ENCODE measurements at places on chromosomes 6 and 20. TPM values are rescaled to one million over a fixed set of nuclear protein-coding genes. Genes with fewer than 3 reads are reported as not detected.
A peak's percentile ranks its signal among the peaks of the same experiment; 100 is the strongest.

The CDSN gene
- not detected for total RNA-seq

The ASF1A gene
- 75.6 TPM for total RNA-seq

The OR2H1 gene
- not detected for total RNA-seq

The EBF4 gene
- 1.2 TPM for total RNA-seq

The OSBPL2 gene
- 32.1 TPM for total RNA-seq

The ELOVL4 gene
- total RNA-seq: 7.9 TPM

The TNXB gene
- total RNA-seq: 11.5 TPM

The GTPBP2 gene
- total RNA-seq: 72.1 TPM

The GJA10 gene
- total RNA-seq: not detected

The RSPH4A gene
- 0.24 TPM for total RNA-seq

The SLC25A27 gene
- 0.52 TPM for total RNA-seq

The AARS2 gene
- 26.8 TPM for total RNA-seq

GRCh38 chr6:158926414-158926813 is 73.6 kb downstream of the RSPH3 start:
- no peaks in the 10 kb centered on the region for H3K36me3 ChIP-seq
- H3K27ac ChIP-seq: no peak overlapping the region
- DNase-seq: no peak
- no peaks in the 10 kb centered on the region for H3K27me3 ChIP-seq
- H3K4me1 ChIP-seq: no peaks in the 10 kb centered on the region

DNA sequence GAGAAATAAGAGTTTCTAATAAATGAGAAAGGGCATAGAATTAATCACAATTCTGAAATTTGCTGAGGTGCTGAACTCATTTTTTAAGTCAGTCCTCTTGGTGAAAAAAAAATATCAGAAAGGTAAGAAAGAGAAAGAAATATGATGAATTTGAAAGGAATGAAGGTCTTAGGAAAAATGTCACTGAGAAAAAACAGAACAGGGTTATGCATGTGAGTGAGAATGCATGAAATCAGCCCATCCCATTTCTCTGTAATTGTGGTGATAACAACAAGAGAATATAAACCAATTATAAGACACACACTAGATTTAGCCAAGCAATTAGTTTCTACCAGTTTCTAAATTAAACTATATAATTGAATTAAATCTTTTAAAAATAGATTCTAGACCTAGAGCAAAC is 138.9 kb downstream of the TBX18 start:
- no peaks in the 10 kb centered on the region for H3K27me3 ChIP-seq
- no peak overlapping the region for H3K27ac ChIP-seq
- no peaks in the 10 kb centered on the region for H3K4me1 ChIP-seq
- DNase-seq: no peak
- H3K36me3 ChIP-seq: no peaks in the 10 kb centered on the region

GRCh38 chr6:147787417-147787816 is 278.9 kb downstream of the SAMD5 start:
- H3K27ac ChIP-seq: no peak overlapping the region
- H3K36me3 ChIP-seq: no peaks in the 10 kb centered on the region
- peak; percentile 56 for DNase-seq
- no peak overlapping the region for H3K4me3 ChIP-seq
- H3K27me3 ChIP-seq: no peaks in the 10 kb centered on the region
- H3K4me1 ChIP-seq: peaks cover 47% of the 10 kb centered on the region

- H3K4me1 ChIP-seq: no peaks in the 10 kb centered on the region
- H3K27me3 ChIP-seq: no peaks in the 10 kb centered on the region
- H3K36me3 ChIP-seq: no peaks in the 10 kb centered on the region
- H3K27ac ChIP-seq: no peak overlapping the region
Observed at GRCh38 chr6:84043555-84043954, 10.0 kb downstream of the MRAP2 start.

GRCh38 chr20:23782366-23782983 is 31.7 kb upstream of the CST1 start:
- H3K36me3 ChIP-seq: no peaks in the 10 kb centered on the region
- peak; percentile 7 for DNase-seq

GRCh38 chr6:87832025-87832825 is 130.2 kb upstream of the AKIRIN2 start:
- peak; percentile 8 for DNase-seq
- H3K27ac ChIP-seq: no peak overlapping the region
- no peaks in the 10 kb centered on the region for H3K27me3 ChIP-seq
- no peaks in the 10 kb centered on the region for H3K4me1 ChIP-seq
- H3K36me3 ChIP-seq: no peaks in the 10 kb centered on the region
- H3K4me3 ChIP-seq: peak overlapping the region; percentile 24

DNA sequence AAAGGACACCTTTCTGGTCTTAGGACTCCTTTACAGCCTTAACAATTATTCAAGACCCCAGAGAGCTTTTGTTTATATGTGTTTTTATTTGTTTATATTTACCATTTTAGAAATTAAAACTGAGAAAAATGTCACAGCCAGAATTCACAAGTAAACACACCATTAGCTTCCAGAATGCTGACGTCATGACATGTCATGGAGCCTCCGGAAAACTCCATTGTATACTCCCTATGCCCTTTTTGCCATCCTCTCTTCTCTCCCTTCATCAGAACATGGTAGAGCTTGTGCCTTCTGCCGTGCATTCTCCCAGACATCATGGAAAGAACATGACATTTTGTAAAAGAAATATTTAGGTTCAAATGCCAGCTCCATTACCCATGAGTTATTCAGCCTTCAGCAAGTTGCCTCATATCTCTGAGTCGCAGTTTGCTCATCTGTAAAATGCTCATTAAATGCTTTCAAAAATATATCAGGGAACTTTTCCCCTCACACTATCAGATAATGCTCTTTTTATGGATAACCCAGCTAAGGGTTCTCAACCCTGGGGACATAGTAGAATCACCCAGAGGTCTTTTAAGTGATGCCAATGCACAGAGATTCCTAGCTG is 27.8 kb downstream of the TNFAIP3 start:
- H3K4me3 ChIP-seq: no peak overlapping the region
- H3K27ac ChIP-seq: no peak overlapping the region
- H3K27me3 ChIP-seq: no peaks in the 10 kb centered on the region
- H3K4me1 ChIP-seq: no peaks in the 10 kb centered on the region
- no peaks in the 10 kb centered on the region for H3K36me3 ChIP-seq

- H3K4me1 ChIP-seq: no peaks in the 10 kb centered on the region
- DNase-seq: peak; percentile 26
- peaks cover 3% of the 10 kb centered on the region for H3K27me3 ChIP-seq
- H3K36me3 ChIP-seq: no peaks in the 10 kb centered on the region
- no peak overlapping the region for H3K4me3 ChIP-seq
Observed at GRCh38 chr20:59141818-59142581, 21.6 kb upstream of the ZNF831 start.

DNA sequence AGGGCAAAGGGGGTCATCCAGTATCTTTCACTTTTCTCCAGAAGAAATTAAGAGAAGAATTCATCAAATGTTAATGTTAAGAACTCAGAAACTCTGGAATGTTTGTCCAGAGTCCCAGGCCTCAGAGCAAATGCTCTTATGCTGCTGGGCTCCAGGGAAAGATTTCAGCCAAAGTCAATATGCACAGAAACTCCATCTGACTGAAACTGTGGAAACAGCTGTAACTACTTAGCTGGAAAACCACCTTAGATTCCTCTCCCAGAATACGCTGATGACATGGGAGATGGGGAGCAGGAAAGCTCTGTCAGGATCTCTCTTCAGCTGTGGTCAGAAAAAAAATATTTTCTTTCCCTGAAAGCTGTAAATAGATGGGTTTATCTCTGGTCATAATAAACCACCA is 559.6 kb downstream of the RFPL4B start:
- no peak overlapping the region for H3K27ac ChIP-seq
- no peak overlapping the region for H3K4me3 ChIP-seq
- H3K36me3 ChIP-seq: no peaks in the 10 kb centered on the region
- DNase-seq: no peak

DNA sequence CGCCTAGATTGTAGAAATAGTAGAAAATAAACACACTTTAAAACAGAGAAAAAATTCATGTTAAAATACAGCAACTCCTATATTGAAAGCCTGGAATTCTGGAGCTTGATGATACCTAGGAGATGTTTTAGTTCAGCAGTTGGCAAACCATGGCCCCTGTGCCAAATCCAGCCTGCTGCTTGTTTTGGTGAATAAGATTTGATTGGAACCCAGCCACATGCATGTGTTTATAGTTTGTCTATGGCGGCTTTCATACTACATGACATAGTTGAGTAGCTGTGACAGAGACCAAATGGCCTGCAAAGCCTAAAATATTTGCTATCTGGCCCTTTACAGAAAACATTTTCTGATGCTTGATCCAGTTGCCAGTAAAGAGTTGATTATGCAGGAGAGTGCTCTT is 57.2 kb downstream of the PAX1 start:
- peaks cover 26% of the 10 kb centered on the region for H3K27me3 ChIP-seq
- DNase-seq: no peak
- no peaks in the 10 kb centered on the region for H3K4me1 ChIP-seq
- no peaks in the 10 kb centered on the region for H3K36me3 ChIP-seq

GRCh38 chr6:140957386-140957785 is 1175.3 kb upstream of the GJE1 start:
- no peak overlapping the region for H3K4me3 ChIP-seq
- H3K27me3 ChIP-seq: no peaks in the 10 kb centered on the region
- peaks cover 18% of the 10 kb centered on the region for H3K4me1 ChIP-seq
- DNase-seq: peak; percentile 45
- H3K36me3 ChIP-seq: no peaks in the 10 kb centered on the region

GRCh38 chr20:23425129-23425528 is 3.8 kb upstream of the NAPB start:
- H3K36me3 ChIP-seq: no peaks in the 10 kb centered on the region
- no peak overlapping the region for H3K4me3 ChIP-seq
- no peaks in the 10 kb centered on the region for H3K4me1 ChIP-seq
- H3K27me3 ChIP-seq: no peaks in the 10 kb centered on the region
- H3K27ac ChIP-seq: no peak overlapping the region

DNA sequence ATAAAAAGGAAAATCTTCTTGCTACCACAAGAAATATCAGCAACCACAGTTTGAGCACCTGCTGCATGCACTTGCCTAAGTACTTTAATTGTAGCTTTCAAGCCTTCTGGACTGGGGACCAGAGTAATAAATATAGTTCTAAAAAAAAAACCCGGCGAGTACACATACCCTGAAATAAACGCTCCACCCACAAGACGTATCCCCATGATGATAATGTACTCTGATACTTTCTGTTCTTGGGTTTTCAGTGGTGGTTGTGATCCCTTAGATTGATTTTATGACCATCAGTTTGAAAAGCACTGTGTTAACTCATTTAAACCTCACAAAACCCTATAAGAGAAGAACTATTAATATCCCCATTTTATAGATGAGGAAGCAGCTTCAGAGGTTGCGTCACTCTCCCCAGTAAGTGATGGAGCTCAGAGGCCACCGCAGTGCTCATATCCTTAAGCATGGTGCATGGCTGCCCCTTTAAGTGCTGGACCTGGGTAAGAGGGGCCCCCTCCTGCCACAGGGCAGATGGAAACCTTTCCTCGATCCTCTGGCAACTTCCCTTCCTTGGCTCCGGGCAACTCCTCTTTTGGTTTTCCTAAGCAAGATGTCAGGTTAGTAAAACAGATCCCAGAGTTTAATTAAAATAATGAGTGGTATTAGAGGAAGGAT is 67.3 kb downstream of the KCNB1 start:
- H3K27ac ChIP-seq: no peak overlapping the region
- no peaks in the 10 kb centered on the region for H3K36me3 ChIP-seq
- peaks cover 40% of the 10 kb centered on the region for H3K27me3 ChIP-seq
- DNase-seq: no peak
- no peaks in the 10 kb centered on the region for H3K4me1 ChIP-seq
- H3K4me3 ChIP-seq: no peak overlapping the region

DNA sequence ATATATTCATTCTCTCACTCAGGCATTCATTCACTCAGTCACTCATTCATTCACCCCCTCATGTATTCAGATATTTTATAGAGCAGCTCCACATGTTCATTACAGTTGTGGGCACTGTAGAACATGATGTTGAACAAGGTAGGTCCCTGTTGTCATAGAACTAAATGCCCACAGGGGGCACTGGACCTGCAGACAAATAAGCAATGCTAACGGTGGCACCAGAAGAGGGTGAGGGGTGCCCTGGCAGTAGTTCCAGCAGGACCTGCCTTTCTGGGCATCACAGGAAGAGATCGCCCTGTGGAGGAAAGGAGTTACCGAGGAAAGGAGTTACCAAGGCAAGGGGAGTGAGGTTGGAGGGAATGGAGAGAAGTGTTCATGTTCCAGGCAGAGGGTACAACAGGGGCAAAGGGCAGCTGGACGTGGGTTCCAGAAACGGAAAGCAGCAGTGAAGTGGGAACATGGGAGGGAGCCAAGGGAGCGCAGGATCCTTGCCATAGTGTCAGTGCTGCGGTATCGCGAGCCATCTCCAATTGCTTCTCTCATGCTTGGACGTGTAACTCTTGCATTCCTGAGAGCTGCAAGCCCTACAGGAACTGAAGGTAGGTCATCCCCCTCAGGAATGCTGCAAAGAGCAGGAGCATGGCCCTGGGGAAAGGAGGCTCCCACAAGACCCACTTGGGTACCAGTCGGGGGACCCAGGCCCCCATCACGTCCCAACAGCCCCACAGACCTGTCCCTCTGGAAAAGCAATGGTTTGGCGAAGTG is 128.2 kb downstream of the EDN3 start:
- no peaks in the 10 kb centered on the region for H3K36me3 ChIP-seq
- DNase-seq: peak; percentile 33
- H3K4me1 ChIP-seq: no peaks in the 10 kb centered on the region
- peak overlapping the region; percentile 28 for H3K4me3 ChIP-seq
- H3K27me3 ChIP-seq: no peaks in the 10 kb centered on the region

GRCh38 chr6:41624621-41625380 is 13.5 kb upstream of the MDFI start:
- H3K4me1 ChIP-seq: peaks cover 26% of the 10 kb centered on the region
- no peak overlapping the region for H3K4me3 ChIP-seq
- H3K27me3 ChIP-seq: no peaks in the 10 kb centered on the region
- H3K36me3 ChIP-seq: no peaks in the 10 kb centered on the region
- no peak for DNase-seq
- H3K27ac ChIP-seq: peak overlapping the region; percentile 73

DNA sequence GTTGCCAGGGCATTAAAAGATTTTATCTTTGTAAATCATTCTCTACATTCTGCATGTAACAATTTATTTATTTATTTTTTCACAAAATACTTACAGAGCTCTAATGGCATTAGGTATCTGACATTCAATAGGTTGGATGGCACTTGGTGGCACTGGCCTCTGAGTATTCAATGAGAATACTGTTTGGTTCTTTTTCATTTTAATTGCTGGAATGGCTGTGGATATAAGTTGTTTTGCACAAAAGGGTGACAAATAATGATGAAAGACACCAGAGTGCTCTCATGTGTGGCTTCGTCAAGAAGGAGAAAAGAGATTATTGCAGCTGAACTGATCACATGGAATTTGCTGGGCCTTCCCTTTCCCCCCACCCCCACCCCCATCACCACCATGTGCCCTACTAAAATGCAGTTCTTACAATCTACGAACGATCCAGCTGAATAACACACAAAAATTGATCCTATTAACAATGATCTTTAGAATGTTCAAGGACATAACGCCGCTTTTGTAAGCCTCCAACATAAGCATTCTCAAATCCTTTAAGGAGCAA is 195.2 kb upstream of the POU3F2 start:
- no peaks in the 10 kb centered on the region for H3K36me3 ChIP-seq
- no peak for DNase-seq
- H3K4me3 ChIP-seq: no peak overlapping the region
- no peak overlapping the region for H3K27ac ChIP-seq
- no peaks in the 10 kb centered on the region for H3K27me3 ChIP-seq
- no peaks in the 10 kb centered on the region for H3K4me1 ChIP-seq

GRCh38 chr6:326896-327537 is 34.7 kb downstream of the DUSP22 start:
- DNase-seq: no peak

Measured in A673 (cell line).